Fibroblast of skin of right biceps (primary cell): ENCODE measurements at places on chromosomes 16 and 17.
A peak's percentile ranks its signal among the peaks of the same experiment; 100 is the strongest.

DNA sequence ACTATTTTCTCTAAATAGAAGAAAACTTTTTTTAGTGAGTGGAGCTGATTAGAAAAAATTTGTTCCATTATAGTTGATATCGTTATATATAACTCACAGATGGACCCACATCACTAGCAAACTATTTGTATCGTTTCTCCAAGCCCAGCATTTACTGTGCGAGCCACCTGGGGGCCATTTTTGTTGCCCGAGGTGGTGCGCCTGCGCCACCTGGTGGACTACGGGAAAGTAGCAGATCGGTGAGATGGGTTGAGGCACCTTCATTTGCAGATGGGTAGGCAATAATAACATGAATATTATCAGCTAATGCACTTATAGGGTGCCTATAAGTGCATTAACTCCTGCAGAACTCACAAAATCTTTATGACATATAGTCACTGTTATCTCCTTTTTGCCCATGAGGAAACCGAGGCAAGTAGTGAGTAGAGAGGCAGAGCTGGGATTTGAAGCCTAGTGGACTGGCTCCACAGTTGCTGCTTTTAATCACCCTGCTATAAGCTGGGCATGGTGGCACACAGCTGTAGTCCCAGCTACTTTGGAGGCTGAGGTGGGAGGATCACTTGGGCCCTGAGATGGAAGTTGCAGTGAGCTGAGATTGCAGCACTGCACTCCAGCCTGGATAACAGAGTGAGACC, 23.2 kb upstream of the NTN1 start:
- DNase-seq, result peak; percentile 50

DNA sequence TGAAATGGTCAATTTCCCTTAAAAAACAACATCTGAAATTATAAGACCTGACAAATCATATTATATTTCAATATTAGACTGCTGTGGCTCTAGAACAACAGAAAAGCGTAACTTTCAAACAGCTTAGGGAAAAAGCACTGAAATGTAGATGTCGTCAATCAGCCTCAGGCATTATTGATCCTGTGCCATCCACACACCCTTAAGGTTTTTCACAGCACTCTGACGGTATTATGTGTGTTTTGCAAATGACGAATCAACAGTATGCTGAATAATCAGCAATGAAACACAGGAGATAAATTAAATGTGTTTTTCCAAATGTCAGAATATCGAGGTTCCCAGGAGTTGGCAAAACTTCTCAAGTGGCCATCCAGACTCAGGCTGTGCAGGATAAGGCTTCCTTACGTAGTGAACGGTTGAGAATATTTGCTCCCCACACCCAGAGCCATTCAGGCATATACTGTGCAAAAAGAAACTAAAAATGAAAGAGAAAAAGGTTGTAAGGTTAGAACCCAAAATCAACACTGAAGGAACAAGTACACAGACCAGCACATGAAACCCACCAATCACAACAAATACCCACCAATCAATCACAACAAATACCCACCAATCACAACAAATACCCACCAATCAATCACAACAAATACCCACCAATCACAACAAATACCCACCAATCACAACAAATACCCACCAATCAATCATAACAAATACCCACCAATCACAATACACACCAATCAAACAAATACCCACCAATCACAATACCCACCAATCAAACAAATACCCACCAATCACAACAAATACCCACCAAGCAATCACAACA, 7.7 kb upstream of the MBTPS1 start:
- DNase-seq, result no peak

- peak; percentile 67 for DNase-seq
Measured at GRCh38 chr16:11640987-11641817, 27.1 kb upstream of the SNN start.

DNA sequence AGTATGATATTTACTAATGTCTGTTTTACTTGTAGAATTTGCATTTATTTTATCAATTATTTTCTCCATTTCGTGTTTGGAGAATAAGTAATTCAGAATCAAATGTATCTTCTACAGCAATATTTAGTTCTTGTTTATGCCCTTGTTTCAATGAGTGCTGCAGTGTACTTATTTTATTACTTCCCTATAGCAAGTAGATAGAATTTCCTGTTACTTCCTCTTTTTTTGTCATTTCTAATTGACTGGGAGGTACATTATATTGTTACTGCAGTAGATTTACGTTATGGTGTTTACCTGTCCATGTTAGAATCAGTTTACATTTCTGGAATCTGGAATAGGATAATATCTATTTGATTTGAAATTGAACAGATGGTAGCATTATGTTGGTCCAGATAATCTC, 71.2 kb downstream of the OMG start:
- no peak for DNase-seq

DNA sequence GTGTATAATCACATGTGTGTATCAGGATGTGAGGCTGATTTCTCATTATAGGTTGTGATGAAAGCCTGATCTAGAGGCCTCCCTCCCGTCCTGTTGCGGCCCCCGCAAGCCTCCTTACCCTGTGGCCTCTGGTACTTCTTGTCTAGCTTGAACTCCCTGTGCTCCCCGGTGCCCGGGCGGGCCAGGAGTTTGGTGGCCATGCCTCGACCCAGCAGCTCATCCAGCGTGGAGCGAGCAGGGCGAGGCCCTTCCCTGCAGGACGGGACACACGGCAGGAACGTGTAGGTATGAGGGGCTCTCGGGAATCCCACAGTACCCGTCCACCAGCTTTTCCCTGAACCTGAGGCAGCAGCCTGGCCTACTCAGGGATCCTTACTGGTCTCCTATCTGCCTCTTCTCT, 14.9 kb downstream of the FBF1 start:
- no peak for DNase-seq

DNA sequence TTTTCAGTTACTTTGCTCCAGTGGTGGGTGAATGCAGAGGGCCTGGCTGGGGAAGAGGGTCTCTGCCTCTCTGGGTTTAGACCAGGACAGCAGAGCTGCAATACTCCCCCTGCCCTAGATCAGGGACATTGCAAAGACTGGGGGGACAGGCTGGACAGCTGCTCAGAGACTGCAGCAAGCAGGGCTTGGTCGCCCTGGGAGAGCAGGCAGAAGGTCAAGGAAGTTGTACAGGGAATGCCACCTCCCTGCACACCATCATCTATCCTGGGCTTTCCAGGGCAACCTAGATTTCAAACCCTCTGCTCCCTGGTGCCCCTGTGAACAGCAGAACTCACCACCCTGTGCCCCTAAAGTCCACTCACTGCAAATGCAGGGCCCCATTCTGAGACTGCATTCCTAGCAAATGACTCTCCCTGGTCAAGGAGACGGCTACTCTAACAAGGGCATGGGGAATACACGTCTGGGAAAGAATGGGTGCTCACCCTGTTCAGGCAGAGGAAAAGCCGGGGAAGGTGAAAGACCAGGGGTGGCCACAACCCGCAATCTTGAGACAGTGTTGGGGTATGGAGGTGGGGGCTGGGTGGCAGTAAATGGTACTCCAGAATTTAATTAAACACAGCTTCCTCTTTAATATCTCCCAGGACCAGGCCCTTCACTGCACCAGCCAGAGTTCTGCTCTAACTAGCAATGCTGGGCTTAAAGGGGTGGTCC, 1.0 kb downstream of the KIFC3 start:
- DNase-seq, result peak; percentile 63

- DNase-seq, result no peak
Measured at GRCh38 chr16:27436065-27436464, 34.1 kb downstream of the IL21R start.

DNA sequence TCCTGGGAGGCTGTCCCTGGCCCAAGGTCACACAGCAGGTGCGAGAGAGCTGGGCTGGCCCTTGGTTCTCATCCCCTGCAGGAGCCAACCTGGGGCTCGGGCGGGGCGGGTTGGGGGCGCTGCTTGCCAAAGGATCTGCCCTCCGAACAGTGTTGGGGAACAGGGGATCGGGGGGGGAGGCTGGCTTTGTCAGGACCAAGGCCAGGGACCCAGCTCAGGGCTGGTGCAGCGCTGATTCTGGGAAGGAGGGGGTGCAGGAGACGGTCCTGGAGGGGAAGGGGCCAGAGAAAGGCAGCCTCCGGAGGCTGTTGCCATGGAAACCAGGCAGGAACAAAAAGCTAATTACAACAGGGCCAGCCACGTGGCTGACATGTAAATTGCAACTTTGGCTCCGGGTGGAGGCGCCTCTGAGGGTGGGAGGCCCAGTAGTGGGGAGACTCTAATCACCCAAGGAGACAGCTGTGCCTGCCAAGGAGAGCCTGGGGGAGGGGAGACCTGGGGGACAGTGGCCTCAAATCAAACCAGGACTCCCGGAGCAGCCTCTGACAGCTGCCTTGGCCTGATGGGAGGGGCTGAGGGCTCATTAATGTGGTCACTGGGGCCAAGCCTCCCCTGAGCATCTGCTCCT, 1.3 kb downstream of the TUBB3 start:
- peak; percentile 65 for DNase-seq

DNA sequence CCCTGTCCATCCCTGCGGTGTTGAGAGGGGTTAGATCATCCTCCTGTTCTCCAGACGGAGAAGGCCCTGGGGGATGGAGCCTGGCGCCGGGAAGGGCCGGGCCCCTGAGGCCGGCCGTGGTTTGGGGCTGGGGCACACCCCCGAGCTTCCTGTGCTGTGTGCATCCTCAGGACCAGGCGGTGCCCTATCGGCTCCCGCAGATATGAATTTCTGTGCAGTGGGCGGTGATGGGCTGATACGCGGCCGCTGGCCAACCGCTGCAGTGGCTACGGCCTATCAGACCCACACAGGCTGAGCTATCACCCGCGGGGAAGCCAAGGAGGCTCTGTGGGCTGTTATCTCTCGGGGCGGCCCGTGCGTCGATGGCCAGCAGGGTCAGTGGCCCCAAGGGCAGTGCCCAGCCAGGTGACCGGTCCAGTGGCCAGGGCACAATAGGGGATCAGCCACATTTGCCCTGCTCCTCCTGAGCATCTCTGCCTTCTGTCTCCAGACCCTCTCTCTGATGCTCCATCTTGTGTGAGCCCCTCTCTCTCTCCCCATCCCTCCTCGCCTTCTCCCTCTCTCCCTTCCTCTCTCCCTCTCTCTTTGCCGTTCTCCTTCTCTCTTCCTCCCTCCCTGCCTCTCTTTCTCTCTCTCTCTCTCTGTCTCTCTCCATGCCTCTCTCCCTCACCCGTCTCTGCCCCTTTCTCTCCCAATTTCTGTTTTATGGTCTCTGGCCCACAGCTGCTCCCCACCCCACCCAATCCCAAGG, 38.7 kb downstream of the ZFPM1 start:
- DNase-seq, result no peak

GRCh38 chr17:58643147-58643546, 48.7 kb downstream of the TEX14 start:
- DNase-seq, result peak; percentile 79

GRCh38 chr17:59814685-59815084, 78.1 kb downstream of the TUBD1 start:
- DNase-seq, result no peak

DNA sequence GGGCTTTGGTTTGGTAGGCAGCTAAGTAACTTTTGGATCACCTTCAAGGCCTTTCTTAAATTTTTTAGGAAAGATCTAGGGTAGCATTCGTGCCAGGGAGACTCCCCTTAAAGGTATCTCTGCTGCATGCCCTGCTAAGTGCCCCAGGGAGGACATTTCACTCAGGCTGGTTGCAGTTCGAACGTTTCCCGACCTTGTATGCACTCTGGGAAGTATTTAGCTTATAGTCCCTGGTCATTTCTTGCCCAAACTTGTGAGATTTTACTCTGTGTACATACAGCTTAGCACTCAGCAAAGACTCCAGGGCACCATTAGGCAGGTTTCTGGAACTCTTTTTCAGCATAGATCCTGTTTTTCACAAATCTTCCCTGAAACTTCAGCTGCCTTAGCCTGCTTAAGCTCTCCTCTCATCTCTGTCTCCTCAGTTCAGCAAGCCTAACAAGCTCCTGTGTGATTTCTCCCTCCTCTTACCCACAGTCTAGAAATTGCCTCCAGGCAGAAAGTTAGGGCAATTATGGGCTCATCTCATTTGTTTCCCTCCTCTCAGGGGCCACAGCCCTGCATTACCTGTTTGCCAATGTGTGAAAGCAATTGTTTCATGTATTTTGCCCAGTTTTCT, 84.6 kb downstream of the MRTFB start:
- DNase-seq, result no peak

DNA sequence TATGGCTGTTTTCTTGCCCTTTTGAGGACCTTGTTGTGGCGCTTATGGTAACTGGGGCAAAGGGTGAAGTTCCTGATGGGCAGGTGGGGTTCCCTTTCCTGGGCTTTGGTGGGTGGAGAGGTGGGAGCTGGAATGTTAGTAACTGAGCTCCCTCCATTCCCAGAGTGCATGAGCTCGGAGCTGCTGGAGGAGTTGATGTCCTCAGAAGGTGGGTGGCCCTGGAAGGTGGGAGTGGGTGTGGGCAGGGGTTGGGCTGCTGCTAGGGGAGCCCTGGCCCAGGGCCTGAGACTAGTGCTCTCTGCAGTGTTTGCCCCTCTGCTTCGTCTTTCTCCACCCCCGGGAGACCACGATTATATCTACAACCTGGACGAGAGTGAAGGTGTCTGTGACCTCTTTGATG, 1.2 kb upstream of the ELMO3 start:
- DNase-seq, result no peak

DNA sequence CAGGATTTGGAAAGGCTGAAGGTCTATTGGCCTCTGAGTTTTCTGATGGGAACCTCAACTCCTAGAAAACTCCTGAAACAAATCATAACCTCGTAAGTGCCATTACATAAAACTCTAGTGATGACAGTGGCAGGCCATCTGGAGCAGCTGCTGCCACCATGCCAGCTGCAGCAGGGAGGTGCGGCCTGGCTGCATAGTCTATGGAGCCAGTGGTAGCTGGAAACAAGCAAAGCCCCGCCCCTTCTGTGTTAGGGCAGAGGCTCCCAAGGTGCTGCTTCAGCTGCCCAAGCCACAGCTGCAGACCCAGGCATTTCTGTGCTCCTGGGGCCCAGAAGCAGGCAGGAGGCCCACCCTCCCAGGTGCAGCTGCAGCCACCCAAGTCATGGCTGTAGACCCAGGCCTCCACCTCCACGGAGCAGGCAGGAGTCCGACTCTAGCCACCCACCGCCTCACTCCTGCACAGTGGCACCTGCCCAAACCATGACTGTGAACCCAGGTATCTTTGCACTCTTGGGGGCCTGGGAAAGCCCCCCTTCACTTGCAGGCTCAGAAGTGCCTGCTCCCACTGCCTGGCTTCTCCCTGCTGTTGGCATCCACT, 254.1 kb upstream of the KCNJ16 start:
- no peak for DNase-seq

- no peak for DNase-seq
Measured at GRCh38 chr17:77498091-77498741, 357.4 kb downstream of the SEC14L1 start.

DNA sequence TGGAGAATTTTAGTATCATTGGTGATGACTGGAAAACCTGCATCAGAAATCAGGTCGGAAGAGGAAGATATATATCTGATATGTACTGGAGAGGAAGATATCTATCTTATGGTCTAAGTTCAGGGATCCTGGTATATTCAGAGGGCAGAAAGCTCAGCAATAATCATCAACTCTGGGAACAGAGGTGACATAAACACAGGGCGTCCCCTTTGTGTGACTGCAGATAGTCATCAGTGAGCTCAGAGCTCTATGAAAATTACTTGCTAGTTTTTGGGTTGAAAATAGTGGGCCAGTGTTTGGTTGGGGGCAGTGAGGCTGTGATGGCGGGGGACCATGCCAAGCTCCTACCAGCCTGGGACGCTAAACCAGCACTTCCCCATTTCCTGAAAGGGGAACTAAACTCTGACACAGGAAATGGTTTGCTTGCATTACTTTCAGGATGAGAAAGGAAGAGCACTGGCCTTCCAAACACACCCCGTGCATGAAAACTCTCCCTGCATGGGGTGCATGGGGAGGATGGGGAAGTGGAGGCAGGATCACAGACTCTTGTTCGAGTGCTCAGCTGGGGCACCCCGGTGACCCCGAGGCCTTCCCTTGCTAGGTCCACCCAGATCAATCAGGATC, 15.8 kb downstream of the NOD2 start:
- DNase-seq, result no peak
